ENCODE measurements at places on chromosomes 2 and 18. TPM values are rescaled to one million over a fixed set of nuclear protein-coding genes. Genes with fewer than 3 reads are reported as not detected.

DNA sequence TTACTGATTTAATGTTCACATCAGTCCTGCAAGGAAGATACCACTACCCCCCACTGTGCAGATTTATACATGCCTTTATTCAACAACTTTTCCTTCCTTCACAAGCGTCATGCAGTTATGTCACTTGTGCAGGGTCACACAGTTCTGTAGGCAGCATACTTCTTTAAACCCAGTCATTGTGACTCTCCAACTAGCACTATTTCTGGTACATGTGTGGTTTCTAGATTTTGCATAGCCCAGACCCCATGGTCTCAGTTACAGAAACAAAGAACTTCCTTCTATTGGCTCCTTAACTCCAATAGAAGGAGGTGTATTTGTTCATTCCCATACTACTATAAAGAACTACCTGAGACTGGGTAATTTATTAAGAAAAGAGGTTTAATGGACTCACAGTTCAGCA is 333.1 kb downstream of the ZNF516 start:
- H3K4me3 ChIP-seq: no peak overlapping the region
- no peaks in the 10 kb centered on the region for H3K36me3 ChIP-seq
- no peak for DNase-seq
- H3K27ac ChIP-seq: no peak overlapping the region

DNA sequence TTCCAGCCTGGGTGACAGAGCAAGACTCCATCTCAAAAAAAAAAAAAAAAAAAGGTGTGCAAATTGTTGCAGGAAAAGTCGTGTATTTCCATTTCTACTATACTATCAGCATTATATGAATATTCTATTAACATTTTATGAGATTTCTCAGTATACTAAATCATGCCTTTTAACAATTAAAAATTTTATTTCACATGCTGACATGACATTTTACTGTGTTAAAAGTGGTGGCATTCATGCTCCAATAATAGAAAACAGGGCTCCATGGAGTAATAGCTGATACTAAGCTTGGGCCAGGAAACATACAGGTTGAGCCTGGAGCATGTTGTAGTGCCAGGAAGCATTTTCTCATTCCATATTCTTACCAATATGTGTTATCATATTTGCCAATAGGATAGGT is 141.4 kb downstream of the SPAG16 start:
- H3K4me3 ChIP-seq: no peak overlapping the region
- no peaks in the 10 kb centered on the region for H3K4me1 ChIP-seq
- H3K27ac ChIP-seq: no peak overlapping the region
- H3K36me3 ChIP-seq: no peaks in the 10 kb centered on the region

EFHD1 gene
- total RNA-seq: 5.4 TPM

DNA sequence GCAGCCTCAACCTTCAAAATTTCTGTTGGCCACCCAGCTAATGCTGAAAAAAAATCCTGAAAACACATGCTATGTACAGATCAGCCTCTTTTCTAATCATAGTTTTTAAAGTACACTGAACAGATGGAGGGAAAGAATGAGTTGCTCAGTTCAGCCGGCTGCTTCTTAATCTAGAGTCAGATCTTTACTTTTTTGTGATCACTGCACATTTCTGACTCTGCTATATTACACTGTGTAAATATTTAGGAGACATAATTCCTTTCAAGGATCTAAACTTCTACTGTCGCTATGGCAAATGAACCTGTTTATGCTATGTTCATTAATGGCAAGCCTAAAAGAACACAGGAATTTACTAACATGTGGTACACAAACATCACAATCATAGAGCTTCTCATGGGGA is 114.2 kb downstream of the SRBD1 start:
- H3K36me3 ChIP-seq: no peaks in the 10 kb centered on the region
- no peak overlapping the region for H3K4me3 ChIP-seq
- DNase-seq: no peak
- no peaks in the 10 kb centered on the region for H3K27me3 ChIP-seq
- no peaks in the 10 kb centered on the region for H3K4me1 ChIP-seq
- no peak overlapping the region for H3K27ac ChIP-seq

GRCh38 chr2:3493615-3494007 is 25.7 kb downstream of the ADI1 start:
- H3K27me3 ChIP-seq: no peaks in the 10 kb centered on the region
- H3K36me3 ChIP-seq: no peaks in the 10 kb centered on the region
- H3K4me3 ChIP-seq: peak overlapping the region; percentile 2

GRCh38 chr2:160014227-160014626 is 48.2 kb downstream of the PLA2R1 start:
- H3K4me1 ChIP-seq: no peaks in the 10 kb centered on the region
- H3K27me3 ChIP-seq: no peaks in the 10 kb centered on the region
- H3K27ac ChIP-seq: no peak overlapping the region

SERPINB3 gene
- total RNA-seq: not detected

VWC2L gene
- 0.06 TPM for total RNA-seq
